Spinal cord (tissue), 10 donors: ENCODE measurements at places on chromosomes 16 and 17.

GRCh38 chr16:66388350-66389139 lies 22.1 kb downstream of the CDH5 start:
- DNase-seq: no peak

GRCh38 chr16:27424772-27425498 lies 23.0 kb downstream of the IL21R start:
- DNase-seq: no peak

DNA sequence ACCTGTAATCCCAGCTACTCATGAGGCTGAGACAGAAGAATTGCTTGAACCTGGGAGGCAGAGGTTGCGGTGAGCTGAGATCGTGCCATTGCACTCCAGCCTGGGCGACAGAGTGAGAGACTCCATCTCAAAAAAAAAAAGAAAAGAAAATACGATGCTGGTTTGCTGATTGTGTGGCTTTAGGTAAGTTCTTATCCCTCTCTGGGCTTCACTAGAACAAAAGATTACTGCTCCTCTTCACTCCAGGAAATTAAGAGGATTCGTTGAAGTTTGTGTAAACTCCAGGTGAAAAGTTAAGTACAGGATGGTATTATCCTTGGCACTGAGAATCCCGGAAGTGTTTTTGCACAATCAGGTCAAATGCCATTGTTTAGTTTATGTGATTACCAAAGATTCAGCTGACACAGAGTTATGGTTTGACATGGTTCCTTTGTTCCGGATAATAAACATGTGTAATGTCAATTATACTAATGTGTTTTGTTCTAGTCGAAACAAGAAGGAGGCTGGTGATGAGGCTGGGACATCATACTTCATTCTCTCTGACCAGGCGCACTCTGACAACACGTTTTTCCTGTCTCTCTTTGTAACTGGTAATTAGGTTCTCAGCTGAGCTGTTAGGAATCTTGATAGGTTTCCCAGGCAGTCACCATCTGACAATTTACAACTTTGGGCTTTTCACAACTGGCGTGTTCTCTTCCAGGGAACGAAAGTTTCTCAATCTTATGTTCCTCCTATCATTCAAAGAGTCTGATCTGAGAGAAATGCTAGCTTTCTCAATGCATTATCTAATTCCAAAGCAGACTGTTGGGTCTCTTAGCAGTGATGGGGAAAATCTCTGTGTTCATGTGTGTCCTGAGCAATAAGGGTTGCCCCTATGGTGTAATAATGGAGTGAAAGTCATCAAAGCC lies 10.8 kb upstream of the TAOK1 start:
- DNase-seq: peak; percentile 53

GRCh38 chr17:75737133-75737962 lies 16.1 kb downstream of the ITGB4 start:
- DNase-seq: no peak

DNA sequence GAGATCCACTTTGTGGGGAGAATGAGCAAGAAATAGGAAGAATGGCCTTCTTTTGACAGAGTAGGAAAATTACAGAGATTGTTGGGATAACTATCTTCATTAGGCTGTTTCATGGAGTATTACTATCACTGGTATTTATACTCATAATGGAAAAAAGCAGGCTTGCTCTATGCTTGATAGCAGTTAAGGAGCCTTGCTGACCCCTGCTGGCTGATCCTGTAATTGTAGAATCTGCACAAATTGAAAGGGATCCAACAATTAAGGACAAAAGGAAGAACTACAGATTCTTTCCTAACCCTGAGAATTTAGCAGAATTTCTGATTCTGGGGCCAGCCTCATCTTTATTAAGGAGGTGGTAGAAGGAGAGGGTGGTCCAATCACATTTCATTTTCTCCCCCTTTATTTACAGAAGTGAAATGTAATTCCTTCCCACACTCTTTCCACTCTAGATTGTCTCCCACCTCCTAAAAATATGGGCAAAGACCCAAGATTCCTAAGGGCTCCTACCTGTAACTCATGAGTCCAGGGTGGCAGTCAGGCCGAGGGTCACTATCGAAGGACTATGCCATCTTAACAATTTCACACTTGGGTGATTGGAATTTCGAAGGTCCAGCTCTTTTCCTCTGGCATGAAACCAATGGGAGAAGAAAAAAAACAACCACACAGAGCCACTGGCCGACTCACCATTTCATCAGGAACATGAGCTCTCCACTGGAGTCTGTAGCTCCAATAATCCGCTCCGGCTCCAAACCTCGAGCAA lies 26.3 kb downstream of the NFE2L1 start:
- peak; percentile 75 for DNase-seq

GRCh38 chr17:82795615-82796014 lies 43.8 kb downstream of the TBCD start:
- DNase-seq: no peak

DNA sequence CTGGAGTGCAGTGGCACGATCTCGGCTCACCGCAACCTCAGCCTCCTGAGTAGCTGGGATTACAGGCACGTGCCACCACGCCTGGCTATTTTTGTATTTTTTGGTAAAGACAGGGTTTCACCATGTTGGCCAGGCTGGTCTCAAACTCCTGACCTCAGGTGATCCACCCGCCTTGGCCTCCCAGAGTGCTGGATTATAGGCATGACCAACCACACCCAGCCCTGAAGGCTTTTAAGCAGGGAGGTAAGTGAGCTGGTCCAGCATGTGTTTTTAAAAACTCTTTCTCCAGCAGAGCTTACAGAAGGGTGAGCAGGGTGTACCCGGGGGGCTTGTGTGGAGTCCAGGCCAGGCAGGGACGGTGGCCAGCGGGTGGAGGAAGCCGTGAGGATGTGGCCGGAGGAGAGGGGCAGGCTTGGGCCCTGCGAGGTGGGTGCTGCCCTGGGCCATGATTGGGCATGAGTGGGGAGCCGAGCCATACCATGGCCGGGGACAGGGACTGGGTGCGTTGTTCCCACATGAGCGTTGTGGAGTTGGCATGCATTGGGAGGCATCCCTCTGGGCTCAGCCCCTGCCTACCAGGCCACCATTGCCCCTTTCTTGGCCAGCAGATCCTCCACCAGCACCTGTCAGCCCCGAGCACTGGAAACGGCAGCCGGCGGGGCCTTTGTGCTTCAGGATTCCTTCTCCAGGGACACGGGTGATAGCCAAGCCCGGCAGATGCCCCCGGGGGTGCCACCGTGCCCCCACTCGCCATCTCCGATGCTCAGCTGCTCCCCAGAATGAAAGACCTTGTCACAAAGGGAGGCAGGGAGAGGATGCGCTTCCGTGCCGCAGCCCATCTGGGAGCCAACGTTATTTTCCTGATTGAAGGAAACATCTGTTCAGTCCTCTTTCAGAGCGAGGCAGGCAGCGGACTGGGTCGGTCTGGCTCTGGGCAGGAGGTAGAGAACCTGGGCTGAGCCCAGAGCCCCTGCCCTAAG lies 64.5 kb downstream of the RAI1 start:
- DNase-seq: no peak

DNA sequence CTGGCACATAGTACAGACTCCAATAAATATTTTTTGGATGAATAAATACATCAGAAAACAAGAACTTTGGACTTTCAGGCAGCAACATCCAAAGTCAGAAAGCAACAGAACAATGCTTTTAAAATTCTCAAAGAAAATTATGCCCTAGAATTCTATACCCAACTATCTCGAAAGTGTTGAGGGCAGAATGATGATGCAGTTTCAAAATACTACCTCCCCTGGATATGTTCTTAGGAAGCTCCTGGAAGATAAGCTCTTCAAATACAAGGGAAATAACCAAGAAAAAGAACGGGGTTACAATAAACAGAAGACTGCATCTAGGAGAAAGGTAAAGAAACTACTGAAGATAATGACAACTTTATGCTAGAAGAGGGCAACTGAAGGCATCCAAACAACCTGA lies 11.0 kb downstream of the SIAH1 start:
- DNase-seq: no peak

- DNase-seq: no peak
Measured at GRCh38 chr17:80856863-80857755, 134.5 kb upstream of the CHMP6 start.

GRCh38 chr17:31919802-31920525 lies 16.8 kb upstream of the SUZ12 start:
- no peak for DNase-seq

DNA sequence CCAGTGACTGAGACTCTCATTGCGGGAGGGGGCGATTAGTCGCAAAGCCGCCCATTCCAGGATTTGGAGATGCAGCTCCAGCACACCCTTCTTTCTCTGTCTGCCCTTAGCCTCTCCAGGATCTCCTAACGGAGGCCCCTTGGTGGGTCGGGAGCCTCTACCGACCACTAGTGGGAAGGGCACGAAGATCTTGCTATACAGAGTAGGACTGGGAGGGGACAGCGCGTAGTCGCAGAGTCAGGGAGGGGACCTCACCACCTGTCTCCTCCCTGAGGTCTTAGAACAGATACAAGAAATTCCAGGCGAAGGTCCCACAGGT lies 588 bp upstream of the SMTNL2 start:
- peak; percentile 74 for DNase-seq

DNA sequence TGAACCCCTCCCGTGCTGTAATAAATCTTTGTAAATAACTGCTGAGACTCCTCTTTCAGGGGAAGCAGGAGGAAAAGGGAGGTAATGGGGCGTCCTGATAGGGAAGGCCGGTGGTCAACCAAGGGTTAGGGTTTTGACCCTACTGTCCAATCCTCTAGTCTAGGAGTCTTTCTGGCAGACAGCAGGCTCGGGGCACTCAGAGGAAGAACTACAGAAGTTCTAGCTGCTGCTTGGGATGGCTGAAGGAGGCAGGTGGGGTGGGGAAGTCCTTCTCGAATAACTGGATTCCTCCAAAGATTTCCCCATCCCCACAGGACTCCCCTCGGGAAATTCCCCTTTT lies 387 bp upstream of the STARD3 start:
- DNase-seq: no peak

DNA sequence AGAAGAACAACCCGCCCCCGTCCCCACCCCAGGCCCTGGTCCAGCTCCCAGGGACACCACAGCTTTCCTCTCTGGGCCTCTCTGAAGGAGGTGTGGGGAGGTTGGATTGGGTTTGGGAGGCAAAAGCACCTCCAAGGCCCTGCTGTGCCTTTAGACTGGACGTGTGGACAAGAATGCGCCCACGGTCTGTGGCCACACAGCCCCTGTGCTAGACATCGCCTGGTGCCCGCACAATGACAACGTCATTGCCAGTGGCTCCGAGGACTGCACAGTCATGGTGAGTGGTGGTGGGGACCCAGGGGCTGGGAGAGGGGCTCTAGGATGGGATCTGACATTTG lies 3.0 kb downstream of the CORO1A start:
- no peak for DNase-seq

DNA sequence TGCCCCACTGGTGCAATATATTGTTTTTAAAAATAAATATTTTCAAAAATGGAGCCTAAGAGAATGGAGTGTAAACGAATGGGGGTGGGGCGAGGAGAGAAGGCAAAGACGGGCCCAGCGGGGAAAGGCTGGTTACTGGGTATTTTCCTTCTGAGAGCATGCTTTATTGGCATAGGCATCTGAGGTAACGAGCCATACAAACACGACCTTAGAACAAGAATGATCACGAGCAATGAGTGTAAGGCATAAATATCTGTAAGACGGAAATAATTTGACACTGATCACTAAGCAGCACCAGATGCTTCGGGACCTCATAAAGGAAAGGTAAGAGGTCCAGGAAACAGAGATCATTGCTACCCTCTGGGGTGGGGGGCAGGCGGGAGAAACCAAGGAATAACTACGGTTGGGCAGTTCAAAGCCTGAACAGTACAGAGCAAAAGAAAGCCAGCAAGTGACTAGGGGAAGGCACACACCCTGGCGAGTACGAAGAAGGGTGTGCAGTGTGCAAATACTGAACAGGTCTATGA lies 959 bp downstream of the SSH2 start:
- DNase-seq: no peak

DNA sequence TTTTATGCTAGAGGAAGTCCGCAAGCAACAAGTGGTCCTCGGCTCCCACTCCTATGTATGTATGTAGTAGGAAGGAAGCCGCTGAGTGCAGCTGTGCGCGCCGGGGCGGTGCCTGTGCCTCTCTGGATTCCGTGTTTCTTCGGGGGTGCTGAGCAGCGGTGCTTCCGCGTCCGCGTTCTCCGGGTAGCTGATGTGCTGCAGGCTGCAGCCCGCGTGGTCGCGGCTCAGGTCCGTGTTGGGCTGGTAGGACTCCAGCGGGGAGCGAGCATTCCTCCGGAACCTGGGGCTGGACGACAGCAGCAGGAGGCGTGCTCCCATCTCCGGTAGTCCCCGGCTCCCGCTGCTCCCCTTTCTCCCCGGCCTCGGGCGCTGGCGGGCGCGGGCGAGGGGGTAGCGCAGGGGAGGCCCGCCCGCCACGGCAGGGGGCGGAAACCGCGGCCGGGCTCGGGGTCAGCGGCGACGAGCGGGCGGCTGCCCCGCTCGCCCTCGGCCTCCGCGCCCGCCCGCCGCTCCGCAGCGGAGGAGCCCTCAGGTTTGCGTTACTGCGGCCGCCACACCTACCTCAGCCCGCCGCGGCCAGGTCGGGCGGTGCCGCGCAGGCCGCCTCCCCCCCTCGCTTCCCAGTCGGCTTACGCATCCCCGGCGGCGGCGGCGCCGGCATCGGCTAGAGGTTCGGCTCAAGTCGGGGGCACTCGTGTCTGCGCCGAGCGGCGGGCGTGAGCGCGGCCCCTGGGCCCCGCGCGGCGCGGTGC lies 487 bp downstream of the C17orf67 start:
- DNase-seq: no peak

DNA sequence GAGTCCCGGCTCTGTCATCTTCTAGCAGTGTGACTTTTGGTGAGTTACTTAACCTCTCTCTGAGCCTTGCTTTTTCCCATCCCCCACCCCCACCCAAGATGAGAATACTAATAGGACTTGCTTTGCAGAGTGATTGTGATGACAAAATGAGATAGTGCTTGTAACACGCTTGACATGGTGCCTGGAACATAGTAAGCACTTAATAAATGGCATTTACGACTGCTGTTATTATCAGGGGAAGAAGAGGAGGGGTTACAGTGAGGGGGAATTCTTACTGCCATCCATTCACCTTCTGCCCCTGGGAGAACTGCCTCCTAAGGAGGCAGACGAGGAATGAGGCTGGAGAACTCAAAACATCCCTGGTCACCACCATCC lies 7.8 kb downstream of the DLX4 start:
- DNase-seq: no peak

- no peak for DNase-seq
Measured at GRCh38 chr17:38656959-38657823, 17.6 kb downstream of the EPOP start.

DNA sequence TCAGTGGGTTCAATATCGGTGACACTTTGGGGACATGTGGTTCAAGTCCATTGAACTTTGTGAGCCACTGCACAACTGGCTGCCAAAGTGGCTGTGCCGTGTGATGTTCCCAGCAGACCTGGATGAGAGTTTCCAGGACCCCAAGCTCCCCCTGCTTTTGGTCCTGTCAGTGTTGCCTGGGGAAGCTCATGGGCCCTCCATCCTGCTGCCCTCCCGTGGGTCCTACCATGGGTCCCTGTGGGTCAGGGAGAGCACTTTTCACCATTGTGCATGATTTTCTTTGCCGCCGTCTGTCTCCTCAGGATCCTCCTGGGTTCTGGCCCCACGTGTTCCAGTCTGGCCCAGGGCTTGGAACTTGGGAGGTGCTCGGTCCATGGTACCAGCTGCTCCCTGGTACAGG lies 38.1 kb downstream of the LGALS9 start:
- no peak for DNase-seq
